Thymus (tissue), 14 donors: ENCODE measurements at places on chromosomes 11 and 22.

GRCh38 chr11:16831316-16832192 lies 93.1 kb downstream of the C11orf58 start:
- DNase-seq, result no peak

- no peak for DNase-seq
Measured at GRCh38 chr22:40403141-40403540, 32.7 kb downstream of the SGSM3 start.

- no peak for DNase-seq
Measured at GRCh38 chr22:44436736-44437135, 61.3 kb downstream of the RTL6 start.

GRCh38 chr22:39997939-39998726 lies 3.4 kb downstream of the FAM83F start:
- no peak for DNase-seq

GRCh38 chr11:84788220-84788619 lies 838.9 kb downstream of the DLG2 start:
- DNase-seq, result no peak

DNA sequence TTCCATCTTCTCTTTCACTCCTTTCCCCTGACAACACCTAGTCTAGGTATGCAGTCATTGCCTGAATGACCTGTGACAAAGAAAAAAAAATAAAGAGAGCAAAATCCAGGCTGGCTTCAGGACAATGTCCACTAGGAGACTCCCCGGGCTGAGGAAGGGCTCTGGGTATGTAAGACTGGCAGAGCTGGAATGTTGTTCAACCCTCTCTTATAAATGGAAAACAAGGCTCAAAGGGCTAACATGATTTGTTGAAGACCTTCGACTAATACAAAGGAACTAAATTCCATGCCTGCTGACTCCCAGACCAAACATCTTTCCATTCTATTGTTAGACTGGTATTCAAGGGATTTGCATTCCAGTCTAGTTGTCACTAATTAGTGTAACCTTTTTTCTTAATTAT lies 122.2 kb downstream of the ARL14EP start:
- no peak for DNase-seq

DNA sequence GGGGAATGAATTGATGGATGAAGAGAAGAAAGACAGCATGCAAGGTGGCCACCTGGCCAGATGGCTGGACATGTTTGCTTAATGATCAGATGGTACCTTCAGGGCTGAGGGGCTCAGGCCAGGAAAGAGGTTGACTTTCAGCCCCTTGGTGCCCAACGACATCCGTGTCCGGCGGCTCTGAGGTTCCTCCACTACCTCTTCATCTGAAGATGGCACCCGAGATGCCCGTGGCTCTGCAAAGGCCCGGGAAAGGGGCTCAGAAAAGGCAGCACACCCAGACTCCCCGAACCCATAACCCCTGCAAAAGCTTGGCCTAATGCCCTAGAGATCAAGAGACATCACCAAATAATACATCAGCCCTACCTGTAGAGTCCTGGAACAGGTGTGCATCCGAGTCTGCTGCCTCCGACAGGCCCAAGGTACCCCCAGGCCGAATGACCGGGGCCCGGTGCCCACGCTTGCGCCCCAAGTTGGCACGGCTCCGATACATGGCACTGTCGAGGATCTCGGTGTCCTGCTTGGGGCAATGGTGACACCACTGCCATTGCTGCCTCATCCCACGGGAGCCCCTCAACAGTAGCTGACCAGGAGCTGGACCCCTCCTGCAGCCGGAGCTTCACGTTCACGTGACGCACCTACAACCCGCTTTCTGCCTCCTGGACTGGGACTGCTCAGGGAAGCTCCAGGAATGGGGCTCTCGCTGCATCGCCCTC lies 22.9 kb downstream of the TNKS1BP1 start:
- DNase-seq, result no peak

DNA sequence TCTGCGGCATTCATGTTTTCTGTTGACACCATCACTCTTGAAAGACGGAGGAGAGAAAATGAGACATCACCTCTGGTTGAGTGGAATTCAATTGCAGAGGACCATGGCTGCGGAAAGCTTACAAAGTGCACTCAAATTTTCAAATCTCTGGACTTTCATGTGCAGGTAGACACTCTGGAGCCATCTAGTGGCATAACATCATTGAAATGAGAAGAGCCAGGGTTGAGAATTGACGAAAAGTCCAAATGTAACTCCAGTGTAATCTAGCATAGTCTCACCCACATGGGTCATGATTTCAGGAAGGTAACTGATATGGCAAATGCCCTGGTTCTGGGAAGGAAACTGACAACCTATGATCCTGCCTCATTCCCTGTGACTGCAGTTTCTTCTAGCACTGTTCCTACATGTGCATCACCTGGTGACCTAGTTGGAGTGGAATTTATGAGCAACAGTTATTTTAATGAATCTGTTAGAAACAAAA lies 687.8 kb downstream of the KCNA4 start:
- peak; percentile 1 for DNase-seq

DNA sequence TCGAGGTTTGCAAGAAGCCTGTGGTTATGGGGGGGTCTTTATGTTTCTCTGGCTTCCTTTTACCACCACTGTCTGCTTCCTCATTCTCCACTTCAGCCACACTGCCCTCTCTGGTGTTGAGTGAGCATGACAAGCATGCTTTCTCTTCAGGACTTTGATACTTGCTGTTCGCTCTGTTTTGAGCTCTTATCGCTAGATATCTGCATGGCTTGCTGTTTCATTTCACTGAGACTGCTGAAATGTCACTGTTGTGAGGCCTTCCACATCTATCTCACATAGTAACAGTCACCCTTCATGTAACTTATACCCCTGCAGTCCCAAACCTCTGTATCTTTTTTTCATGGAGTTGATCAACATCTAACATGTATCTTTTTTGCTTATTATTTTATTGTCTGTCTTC lies 59.8 kb downstream of the TMEM135 start:
- peak; percentile 71 for DNase-seq

DNA sequence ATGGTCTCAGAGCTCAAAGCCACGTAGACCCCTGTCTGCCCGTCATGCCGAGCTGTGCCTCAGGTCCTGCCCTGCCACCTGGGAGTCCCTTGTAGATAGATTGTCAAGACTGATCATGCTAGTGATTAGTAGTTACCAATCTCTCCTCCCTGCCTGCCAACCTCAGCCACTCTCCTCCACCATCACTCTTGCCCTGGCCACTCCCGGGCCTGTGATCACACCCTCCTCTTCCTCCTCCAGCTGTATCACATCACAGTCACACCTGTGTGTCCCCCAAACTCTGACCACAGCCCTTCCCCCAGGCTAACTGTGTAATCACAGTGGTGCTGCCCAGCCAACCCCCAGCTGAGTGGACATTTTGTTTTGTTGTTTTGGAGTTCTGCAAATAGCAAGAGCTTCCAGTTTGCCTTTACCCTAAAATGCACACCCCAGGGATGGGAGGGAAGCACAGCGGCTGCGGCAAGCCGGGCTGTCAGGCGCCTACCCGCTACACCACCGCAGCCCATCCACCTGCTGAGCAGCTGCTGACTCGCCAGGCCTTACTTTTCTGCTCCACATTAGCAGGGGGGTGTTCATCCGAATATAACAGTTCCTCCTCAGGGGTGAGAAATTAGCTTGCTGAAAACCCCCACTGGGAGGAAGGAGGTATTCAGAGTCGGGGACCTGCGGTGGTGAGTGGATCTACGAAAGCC lies 45.8 kb downstream of the LRFN4 start:
- DNase-seq, result no peak

- no peak for DNase-seq
Measured at GRCh38 chr22:46675938-46676337, 55.8 kb downstream of the GRAMD4 start.

- DNase-seq, result no peak
Measured at GRCh38 chr11:68663482-68664010, 20.8 kb upstream of the GAL start.

DNA sequence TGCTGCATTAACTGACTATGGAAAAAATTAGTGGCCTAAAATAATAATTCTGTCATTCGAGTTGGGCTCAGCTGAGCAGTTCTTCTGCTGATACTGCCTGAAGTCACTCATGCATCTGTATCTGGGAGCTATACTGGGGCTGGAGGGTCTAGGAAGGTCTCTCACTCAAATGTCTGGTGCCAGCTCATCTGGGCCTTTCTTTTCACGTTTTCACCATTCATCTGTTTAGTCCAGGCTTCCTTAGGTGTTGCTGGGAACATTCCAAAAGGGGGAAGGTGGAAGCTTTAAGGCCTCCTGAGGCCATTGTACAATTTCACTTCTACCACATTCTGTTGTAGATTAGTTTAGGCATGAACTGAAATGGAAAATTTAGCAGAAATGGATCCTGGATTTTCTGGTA lies 28.0 kb downstream of the YAP1 start:
- DNase-seq, result no peak

GRCh38 chr11:68704887-68705286 lies 20.5 kb downstream of the GAL start:
- no peak for DNase-seq

- DNase-seq, result no peak
Measured at GRCh38 chr11:10400856-10401255, 54.2 kb upstream of the AMPD3 start.

GRCh38 chr11:30585892-30586250 lies 282 bp downstream of the MPPED2 start:
- DNase-seq, result no peak

DNA sequence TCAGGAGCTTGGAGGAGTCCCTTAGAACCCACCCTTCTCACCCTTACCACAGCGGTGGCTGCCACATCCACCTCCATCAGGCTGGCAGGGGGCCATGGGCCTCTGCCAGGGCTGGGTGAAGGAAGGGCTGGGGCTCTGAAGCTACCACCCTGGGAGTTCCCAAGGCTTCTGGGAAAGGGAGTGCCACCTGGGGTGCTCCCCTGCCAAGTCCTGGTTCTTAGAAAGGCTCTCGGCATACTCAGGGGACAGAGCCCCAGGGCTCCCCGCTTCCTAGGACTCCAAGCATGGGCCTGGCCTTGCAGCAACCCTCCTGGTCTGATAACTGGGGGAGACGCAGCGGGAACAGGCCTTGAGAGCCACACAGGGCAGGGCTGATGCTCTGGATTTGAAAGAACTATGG lies 438 bp upstream of the PLA2G3 start:
- no peak for DNase-seq

DNA sequence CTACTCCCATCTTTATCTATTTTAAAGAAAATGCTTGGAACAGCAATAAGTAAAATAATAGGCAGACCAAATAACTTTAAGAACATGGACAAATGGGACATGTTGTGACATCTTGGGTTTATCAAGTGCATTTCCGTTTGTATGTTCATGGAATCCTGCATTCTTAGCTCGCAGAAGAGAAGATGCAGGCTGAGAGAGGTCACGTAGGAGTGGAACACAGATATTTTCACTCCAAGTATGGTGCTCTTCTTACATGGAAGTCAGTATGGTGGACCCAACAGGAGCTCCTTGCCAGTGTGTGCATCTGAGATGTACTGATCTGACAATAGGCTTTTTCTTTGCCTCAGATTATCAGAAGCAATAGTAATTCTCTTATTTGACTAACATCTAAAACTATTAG lies 1.7 kb downstream of the E2F8 start:
- no peak for DNase-seq

DNA sequence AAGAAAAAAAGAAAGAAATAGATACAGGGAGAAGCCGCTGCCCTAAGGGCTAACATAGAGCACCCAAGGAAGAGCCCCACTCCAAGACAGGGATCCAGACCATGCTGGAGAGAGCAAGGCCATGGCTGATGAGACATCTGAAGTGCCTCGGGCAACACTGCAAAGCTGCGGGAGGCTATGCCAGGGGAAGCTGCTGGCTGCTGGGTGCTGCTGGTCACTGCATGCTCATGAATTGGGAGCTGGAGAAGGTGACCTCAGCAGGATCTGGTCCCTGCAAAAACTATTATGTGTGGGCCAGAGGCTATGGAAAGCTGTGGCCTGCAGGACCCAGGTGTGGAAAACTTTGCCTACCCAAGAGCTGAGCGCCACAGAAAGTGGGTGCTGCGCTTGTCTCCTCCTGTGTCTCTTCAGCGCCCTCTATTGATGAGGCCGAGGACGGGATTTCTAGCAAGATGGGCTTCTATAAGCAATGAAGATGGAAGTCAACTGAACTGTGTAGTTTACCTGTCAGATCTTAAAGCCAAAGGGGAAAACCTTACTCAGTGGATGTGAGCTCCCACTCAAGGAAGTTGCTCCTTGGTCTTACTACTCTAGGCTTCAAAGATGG lies 17.3 kb upstream of the SLC29A2 start:
- peak; percentile 86 for DNase-seq

DNA sequence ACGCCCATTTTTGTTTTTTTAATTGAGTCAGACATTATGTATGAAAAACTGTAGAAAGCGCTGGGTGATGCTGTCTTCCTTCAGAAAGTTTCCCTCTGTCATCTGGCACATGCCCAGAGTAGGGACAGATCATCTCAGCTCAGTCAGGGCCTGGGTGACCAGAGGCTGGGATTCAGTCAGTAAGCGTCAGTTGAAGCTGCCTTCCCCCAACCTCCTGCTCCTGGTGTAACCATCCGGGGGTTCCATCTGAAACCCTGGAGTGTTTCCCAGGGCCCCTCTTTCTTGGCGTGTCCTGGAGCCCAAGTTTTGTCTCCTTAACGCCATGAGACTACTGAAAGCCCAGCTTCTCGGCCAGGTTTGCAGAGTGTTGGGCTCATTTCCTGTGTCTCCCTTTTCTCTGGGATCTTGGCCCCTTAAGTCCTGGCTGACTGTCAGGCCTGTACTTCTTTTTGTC lies 10.7 kb downstream of the PPFIA1 start:
- no peak for DNase-seq

DNA sequence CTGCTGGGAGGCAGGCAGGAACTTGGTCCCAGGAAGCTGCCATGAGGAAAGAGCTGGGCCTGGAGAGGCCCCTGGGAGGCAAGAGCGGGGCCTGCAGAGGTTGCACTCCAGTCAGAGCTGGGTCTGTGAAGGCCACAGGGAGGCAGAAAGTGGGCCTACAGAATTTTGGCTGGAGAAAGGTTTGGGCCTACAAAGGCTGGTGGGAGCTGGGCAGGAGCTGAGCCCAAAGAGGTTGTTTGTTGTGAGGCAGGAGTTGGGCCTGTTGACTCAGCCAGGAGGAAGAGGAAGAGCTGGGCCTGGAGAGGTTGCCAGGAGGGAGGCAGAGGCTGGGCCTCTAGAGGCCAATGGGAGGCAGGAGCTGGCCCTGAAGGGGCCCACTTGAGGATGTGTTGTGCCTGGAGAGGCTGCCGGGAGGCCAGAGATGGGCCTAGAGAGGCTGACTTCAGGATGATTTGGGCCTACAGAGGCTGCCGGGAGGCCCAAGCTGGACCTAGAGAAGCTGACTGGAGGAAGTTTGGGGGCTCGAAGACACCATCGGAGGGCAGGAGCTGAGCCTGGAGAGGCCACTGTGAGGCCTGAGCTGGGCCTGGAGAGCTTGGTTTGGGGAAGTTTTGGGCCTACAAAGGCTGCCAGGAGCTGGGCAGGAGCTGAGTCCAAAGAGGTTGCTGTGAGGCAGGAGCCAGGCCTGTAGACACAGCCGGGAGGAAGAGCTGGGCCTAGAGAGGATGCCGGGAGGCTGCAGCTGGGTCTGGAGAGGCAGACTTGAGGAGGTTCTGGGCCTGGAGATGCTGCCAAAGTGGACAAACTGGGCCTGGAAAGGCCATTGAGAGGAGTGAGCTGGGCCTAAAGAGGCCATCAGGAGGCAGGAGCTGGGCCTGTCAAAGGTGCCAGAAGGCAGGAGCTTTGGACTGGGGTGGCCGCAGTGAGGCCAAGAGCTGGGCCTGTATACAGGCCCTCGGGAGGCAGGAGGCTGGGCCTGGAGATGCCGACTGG lies 40.7 kb downstream of the OR4C45 start:
- DNase-seq, result no peak

GRCh38 chr11:12785901-12786300 lies 111.7 kb downstream of the TEAD1 start:
- DNase-seq, result no peak

- no peak for DNase-seq
Measured at GRCh38 chr22:37335806-37336199, 53.5 kb downstream of the CYTH4 start.
